ENCODE measurements at places on chromosomes 6 and 20.

DNA sequence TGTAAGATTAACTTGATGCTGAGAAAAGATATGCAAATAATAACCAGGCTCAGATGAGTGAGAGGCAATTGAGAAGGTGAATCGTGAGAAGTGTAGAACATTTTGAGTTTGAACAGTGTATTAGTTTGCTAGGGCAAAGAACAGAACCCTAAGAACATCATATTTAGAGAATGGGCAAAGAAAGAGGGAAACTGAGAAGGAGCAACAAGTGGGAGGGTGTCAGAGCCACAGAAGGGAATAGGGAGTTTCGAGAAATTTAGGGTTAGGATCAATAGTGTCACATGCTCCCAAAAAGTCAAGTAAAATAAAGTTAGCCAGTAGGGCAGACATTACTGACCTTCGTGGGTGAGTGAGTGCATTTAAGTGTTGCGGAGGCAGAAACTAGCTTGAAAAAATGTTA, 5.5 kb upstream of the FAXC start:
- DNase-seq = no peak

- no peak for DNase-seq
These were observed 13.3 kb upstream of the RIPOR2 start for GRCh38 chr6:24949020-24949569.

- peak; percentile 5 for DNase-seq
These were observed 18.3 kb downstream of the SLC16A10 start for GRCh38 chr6:111105578-111105977.

DNA sequence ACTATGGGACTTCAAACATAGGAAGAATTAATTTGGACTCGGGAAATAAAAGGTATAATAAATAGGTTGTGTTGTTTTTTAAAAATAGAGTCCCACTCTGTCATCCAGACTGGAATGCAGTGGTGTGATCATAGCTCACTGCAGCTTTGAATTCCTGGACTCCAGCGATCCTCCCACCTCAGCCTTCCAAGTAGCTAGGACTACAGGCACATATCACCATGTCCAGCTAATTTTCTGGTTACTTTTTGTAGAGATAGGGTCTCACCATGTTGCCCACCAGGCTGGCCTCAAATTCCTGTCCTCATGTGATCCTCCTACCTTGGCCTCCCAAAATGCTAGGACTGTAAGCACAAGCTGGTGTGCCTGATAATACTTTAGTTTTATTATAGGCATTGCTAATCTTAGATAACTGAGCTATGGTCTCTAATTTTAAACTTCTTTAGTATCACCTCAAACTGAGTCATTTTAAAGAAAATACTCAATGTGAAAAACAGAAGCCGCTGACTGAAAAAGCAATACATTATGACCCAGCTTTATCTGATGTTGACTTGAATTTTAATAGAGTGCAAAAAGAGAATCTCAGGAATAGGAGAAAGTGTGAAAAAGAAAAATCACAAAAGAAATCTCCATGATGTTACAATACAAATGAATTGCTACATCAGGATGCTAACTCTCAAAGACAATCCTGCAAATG, 251.0 kb downstream of the RNGTT start:
- no peak for DNase-seq

GRCh38 chr6:53066077-53066417, 843 bp downstream of the FBXO9 start:
- DNase-seq = peak; percentile 8

DNA sequence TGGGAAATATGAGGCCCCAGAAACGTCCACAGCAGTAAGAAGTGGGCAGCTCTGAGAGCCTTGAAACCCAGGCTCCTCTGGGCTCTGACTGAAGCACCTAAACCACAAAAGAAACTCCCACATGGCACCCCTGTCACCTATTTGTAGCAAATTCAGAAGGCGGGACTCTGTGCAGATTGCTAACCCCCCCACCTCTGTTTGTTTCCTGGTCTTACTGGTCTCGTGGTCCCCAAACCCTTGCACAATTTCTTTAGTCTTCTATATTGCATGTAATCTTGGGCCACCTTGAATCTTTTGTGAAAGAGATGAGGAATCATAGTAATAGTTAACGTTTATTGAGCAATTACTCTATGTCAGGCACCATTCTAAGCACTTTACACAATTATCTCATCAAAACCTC, 154.3 kb downstream of the PREX1 start:
- DNase-seq = no peak

DNA sequence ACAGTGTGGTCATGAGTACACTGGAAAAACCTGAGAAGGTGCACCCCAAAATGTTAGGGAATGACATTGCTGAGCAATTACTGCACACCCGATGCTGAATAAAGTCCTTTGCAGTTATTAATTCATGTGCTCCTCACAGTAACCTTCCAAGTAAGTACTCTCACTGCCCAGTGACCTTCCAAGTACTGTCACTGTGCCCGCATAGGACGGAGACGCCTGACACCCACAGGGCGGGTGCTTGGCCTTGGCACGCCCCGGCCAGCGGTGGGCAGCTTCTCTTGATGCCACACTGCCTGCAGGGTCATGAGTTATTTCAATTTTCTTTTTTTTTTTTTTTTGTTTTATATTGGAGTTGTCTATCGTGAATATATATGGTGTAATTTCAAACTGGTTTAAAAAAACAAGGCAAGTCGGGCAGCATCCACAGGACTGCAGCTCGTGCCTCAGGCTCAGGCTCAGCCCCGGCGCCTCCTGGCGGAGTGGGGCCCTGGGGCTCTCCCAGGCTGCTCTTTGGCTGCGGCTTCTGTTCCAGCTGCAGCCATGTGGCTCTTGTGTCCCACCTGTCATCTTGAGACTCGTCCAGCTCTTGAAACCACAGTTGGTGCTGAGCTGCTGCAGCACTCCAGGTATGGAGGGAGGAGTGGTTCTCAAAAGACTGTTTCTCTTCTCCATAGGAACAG, 27.0 kb downstream of the PNLDC1 start:
- DNase-seq = no peak

DNA sequence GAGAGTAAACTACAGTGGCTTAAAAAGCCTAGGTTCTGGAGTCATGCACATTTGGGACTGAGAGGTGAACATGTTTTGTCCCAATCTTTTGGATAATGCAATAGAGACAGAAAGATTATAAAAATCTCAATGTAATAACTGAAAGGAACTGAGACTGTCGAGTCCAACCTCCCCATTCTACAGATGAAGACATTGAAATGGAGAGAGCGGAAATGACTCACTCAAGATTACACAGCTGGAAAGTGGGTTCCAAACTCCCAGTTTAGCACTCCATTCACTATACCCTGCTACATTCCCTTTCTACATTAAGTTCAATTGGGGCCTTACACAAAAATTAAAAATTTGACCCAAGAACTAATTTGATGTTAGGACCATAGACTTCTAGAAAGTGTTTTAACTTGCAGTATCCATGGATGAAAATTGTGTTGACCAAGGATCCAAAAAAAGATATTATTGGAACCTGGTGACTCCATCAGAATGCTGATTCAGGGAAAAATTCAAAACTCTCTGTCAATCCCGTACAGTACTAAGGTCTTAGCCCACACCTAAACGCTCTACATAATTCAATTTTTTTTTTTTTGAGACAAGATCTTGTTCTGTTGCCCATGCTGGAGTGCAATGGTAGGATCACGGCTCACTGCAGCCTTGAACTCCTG, 1.5 kb upstream of the ILRUN start:
- no peak for DNase-seq

GRCh38 chr6:81561731-81562130, 190.8 kb downstream of the TENT5A start:
- no peak for DNase-seq

GRCh38 chr6:53134601-53135235, 13.9 kb downstream of the GCM1 start:
- no peak for DNase-seq

DNA sequence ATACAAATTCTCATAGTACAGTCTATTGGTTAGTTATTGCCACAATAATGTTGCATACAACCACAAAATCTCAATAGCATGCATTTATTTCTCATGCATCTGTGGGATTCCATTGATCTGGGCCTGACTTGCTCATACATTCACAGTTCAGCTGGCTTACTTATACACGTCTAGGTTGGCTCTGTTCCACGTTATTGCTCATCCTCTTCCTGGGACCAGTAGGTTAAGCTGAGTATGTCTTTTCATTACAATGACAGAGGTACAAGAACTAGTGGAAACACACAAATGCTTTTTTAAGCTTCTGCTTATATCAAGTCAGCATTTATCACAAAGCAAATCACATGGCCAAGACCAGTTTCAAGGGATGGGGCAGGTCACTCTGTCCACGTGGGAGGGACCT, 485.3 kb upstream of the BTBD3 start:
- DNase-seq = no peak

DNA sequence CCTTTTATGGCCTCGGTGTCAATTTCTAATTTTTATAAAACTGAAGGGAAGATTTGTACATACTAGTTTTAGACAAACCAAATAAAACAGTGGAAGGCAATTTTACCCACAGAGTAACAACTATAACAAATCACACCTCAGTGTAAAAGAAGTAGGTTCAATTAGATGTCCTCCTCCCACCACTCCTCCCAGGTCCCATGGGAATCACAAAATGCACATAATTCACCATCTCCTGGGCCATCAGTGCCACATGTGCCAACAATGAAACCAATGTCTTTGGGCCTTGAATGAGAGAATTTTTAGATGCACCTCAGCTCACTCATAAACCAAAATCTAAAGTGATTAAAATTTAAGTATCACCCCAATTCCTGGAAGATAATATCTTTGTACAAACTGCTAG, 267.8 kb downstream of the BTBD9 start:
- DNase-seq = no peak

DNA sequence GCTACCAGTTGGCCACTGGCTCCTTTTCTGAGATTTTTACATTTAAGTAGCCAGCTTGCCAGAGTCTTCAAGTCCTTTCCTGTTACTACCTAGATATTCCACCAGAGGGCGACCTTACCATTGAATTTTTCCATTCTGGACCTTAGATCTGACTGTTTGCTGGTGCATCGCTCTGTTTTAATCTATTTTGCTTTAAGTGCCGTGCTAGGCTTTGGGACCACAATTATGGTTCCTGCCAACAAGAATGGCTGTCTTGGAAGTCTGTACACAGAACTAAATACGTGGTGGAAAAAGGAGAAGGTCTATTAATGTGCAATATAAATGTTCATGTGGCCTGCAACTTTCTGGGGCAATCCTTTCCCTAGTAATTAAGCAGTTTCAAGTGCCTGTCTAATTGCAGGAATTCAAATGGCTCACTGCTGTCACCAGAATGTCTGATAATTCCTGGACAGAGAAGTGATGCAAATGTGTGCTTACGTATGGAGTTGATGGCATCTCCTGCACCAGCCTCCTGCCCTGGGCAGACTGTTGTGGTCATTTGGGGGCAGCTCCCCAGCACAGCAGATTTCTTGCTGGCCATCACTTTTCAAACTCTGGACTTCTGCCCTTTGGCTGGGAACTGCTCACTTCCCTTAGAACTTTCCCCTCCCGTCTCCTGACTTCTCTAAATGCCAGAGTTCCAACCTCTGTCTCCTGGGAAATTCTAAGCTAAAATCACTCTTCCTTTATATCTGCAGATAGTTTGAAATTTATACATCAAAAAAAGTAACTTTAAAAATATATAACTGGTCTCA, 5.6 kb upstream of the HLA-DOA start:
- no peak for DNase-seq

GRCh38 chr6:164870164-164870563, 439.2 kb downstream of the C6orf118 start:
- DNase-seq = no peak

DNA sequence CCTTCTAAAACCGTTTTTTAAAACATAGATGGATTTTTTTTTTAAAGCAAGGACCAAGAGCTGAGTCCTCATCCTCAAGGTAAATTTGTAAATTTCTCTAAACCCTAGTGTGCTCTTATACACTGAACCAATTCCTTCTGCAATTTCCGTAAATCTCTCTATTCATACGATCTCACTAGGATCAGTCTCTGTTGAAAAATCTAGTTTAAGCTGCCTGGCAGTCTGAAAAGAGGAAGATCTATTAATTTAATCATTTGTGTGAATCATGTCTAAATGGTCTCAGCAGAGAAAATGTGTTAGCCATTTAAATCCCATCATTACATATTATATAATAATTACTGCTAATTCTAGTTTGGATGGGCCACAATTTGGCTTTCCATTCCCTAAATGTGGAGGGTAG, 184.2 kb upstream of the TSHZ2 start:
- no peak for DNase-seq

GRCh38 chr6:107629548-107630129, 139.7 kb downstream of the SOBP start:
- DNase-seq = no peak

DNA sequence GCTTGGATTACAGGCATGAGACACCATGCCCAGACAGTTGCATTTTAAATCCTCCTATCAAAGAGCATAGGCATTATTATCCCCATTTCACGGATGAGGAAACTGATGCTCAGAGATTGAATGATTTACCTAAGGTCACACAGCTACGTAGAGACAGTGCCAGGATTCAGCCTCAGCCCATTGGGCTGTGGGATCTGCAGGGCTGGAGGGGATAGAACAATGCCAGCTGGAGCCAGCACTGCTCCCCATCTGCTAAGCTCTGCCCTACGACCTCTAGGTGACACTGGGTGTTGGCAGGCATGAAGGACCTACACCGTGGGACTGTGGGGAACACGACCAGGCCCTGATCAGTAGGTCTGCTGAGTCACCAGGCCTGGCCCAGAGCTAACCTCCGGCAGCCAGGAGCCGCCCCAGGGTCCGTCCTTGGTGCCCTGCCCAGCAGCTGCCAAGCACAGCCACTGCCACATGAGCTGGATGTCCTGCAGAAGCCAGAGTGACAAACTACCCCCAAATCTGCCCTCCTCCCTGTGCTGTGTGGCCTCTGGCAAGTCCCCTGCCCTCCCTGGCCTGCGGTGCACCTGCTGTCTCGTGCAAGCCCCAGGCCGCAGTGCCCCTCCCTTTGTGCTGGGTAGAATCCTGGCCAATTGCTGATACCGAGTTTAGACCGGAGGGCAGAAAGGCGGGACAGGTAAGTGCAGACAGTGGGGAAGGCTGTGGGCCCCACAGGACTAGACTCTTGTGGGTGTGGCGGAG, 47.6 kb upstream of the PTGIS start:
- no peak for DNase-seq

- DNase-seq = no peak
These were observed 114.0 kb downstream of the MYO6 start for GRCh38 chr6:75863001-75863400.

GRCh38 chr6:82958551-82958950, 107.1 kb downstream of the UBE3D start:
- DNase-seq = no peak

GRCh38 chr20:41717483-41717882, 99.3 kb upstream of the CHD6 start:
- no peak for DNase-seq

Measured in stimulated activated CD4-positive, alpha-beta T cell treated with anti-CD3 and anti-CD28 coated beads, Interleukin-1b, Interleukin-23, amount 100 ng/mL, for 4 hours (primary cell).